Osteocyte (in vitro differentiated cells): ENCODE measurements at places on chromosomes 5 and 9.

- DNase-seq, result no peak
- no peaks in the 10 kb centered on the region for H3K27me3 ChIP-seq
- no peak overlapping the region for H3K27ac ChIP-seq
- H3K4me3 ChIP-seq, result no peak overlapping the region
Observed at GRCh38 chr5:111719773-111720172, 37.2 kb downstream of the NREP start.

- DNase-seq, result no peak
- peaks cover 2% of the 10 kb centered on the region for H3K36me3 ChIP-seq
- H3K27me3 ChIP-seq, result no peaks in the 10 kb centered on the region
Observed at GRCh38 chr9:19186232-19186631, 44.3 kb upstream of the DENND4C start.

DNA sequence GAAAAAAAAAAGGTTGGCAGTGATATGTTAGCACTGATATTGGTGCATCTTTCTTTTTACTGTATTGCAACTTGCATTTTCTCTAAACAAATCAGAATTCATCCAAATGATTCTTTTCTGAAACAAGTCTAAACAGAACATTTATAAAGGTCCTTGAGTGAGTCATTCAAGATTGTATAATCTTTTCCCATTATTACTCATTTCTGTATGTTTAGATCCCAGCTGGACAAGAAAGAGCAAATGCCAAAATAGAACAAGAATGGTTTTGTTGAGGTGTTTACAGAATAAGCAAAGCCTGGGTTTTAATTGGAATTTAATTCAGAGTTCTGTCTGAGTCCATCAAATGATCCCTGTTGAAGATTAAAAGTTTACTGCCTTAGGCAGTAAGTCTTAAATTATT is 112.3 kb downstream of the VCAN start:
- peaks cover 7% of the 10 kb centered on the region for H3K36me3 ChIP-seq
- H3K27ac ChIP-seq, result no peak overlapping the region
- peaks cover 23% of the 10 kb centered on the region for H3K4me1 ChIP-seq
- no peak for DNase-seq
- H3K27me3 ChIP-seq, result no peaks in the 10 kb centered on the region
- H3K4me3 ChIP-seq, result no peak overlapping the region

GRCh38 chr9:129383019-129383560 is 205.0 kb upstream of the IER5L start:
- no peak overlapping the region for H3K27ac ChIP-seq
- H3K4me3 ChIP-seq, result no peak overlapping the region
- no peak for DNase-seq
- H3K36me3 ChIP-seq, result no peaks in the 10 kb centered on the region

DNA sequence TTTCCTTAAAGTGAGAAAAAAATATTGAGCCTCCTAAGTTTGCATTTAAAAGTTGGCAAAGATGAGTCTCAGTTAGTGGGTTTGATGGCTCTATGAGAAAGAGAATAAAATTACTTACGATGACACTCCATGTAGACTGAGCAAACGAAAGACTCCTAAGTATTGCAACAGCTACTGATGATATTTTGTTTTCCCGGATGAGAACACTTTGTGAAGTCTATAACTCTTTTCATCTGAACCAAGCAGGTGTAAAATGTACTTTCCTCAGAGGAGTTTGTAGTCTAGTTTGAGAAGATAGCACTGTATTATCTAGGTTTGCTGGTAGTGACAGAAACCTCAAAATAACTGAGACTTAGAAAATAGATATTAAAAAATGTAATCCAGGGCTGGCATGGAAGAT is 1.7 kb upstream of the ITK start:
- no peaks in the 10 kb centered on the region for H3K4me1 ChIP-seq
- DNase-seq, result no peak
- no peak overlapping the region for H3K27ac ChIP-seq
- peaks cover 50% of the 10 kb centered on the region for H3K27me3 ChIP-seq
- no peak overlapping the region for H3K4me3 ChIP-seq
- no peaks in the 10 kb centered on the region for H3K36me3 ChIP-seq

DNA sequence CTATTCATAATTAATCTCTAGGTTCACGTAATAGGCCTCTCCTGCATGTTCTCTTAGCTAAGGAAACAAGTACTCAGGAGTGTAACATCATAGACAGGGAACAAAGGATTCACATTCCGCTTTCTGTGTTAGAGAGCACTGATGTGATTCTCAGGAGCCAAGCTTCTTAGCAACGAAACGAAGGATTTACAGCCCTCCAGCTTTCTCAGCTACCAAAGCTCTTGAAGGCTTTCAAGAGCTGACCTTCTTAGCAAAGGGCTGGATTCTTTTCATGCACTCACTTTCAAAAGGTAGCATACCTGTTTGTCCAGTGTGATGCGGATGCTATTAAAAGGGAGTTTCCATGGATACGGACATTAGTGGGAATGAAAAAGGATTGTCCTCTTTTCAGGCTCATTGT is 107.4 kb downstream of the TUSC1 start:
- H3K4me1 ChIP-seq, result no peaks in the 10 kb centered on the region
- no peak overlapping the region for H3K4me3 ChIP-seq
- H3K27ac ChIP-seq, result no peak overlapping the region
- peaks cover 4% of the 10 kb centered on the region for H3K27me3 ChIP-seq
- no peaks in the 10 kb centered on the region for H3K36me3 ChIP-seq

DNA sequence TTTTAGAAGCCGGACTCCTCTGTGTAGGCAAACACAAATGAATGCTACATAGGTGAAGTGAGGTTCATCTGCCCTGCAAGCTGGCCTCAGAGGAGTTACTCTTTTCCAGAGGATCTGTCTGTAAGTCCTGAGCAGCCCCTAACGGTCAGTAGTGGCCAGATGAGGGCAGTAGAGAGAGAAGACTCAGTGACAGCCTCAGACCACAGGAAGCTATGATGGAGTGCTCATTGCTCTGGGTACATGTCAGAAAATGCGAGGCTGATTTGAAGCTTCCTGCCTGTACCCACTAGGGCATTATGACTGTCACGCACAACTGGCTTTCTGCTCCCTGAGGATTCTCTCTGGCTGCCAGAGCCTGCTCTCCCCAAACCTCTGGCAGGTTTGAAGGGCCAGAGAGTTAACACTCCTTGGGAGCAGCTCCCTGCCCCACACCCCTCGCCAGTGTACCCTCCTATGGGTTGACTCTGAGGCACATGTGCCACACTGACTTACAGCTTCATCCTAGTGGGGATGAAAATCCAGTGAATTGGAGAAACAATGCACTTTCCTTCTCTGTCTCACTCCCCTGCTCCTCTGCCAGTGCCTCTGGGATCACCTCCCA is 141.5 kb downstream of the GABRG2 start:
- no peak overlapping the region for H3K27ac ChIP-seq
- no peaks in the 10 kb centered on the region for H3K27me3 ChIP-seq
- no peak for DNase-seq
- no peaks in the 10 kb centered on the region for H3K4me1 ChIP-seq

- H3K4me3 ChIP-seq, result peak overlapping the region; percentile 97
- H3K4me1 ChIP-seq, result peaks cover 26% of the 10 kb centered on the region
- H3K27ac ChIP-seq, result no peak overlapping the region
- H3K27me3 ChIP-seq, result no peaks in the 10 kb centered on the region
Observed at GRCh38 chr9:128372784-128373183, 1.6 kb downstream of the URM1 start.

DNA sequence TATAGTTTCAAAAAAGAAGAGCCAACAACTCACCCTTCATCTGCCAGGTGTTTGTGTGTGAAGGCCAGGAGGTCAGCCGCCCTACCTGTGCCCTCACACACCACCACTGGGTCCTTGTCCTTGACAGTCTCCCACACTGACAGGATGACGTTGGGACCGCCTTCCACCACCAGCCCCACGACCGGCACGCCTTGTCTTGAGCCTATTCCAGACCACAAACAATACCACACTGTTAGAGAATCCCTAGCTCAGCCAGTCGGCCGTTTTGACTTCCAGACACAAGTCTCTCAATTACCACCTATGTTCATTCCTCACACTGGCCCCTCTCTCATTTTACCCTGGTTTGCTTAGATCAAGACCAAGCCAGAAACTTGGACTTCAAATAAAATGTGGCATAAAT is 66.1 kb downstream of the TRPM6 start:
- H3K36me3 ChIP-seq, result no peaks in the 10 kb centered on the region
- no peak for DNase-seq
- H3K4me1 ChIP-seq, result no peaks in the 10 kb centered on the region
- no peak overlapping the region for H3K27ac ChIP-seq
- no peak overlapping the region for H3K4me3 ChIP-seq
- H3K27me3 ChIP-seq, result peaks cover 5% of the 10 kb centered on the region

GRCh38 chr5:54754420-54754819 is 231.0 kb downstream of the ESM1 start:
- H3K27me3 ChIP-seq, result no peaks in the 10 kb centered on the region
- no peaks in the 10 kb centered on the region for H3K36me3 ChIP-seq
- no peak for DNase-seq
- H3K27ac ChIP-seq, result no peak overlapping the region
- H3K4me3 ChIP-seq, result no peak overlapping the region
- peaks cover 19% of the 10 kb centered on the region for H3K4me1 ChIP-seq

GRCh38 chr9:130599625-130600024 is 20.2 kb downstream of the FUBP3 start:
- H3K36me3 ChIP-seq, result peaks cover 37% of the 10 kb centered on the region
- no peak overlapping the region for H3K4me3 ChIP-seq
- no peaks in the 10 kb centered on the region for H3K27me3 ChIP-seq
- peaks cover 11% of the 10 kb centered on the region for H3K4me1 ChIP-seq
- DNase-seq, result no peak

GRCh38 chr9:105500108-105500766 is 52.4 kb downstream of the FSD1L start:
- H3K27ac ChIP-seq, result no peak overlapping the region
- peaks cover 25% of the 10 kb centered on the region for H3K4me1 ChIP-seq
- no peaks in the 10 kb centered on the region for H3K27me3 ChIP-seq
- no peak overlapping the region for H3K4me3 ChIP-seq

- H3K36me3 ChIP-seq, result no peaks in the 10 kb centered on the region
- peak overlapping the region; percentile 97 for H3K27ac ChIP-seq
- no peaks in the 10 kb centered on the region for H3K27me3 ChIP-seq
- peaks cover 29% of the 10 kb centered on the region for H3K4me1 ChIP-seq
Observed at GRCh38 chr9:127021664-127022363, 100.6 kb downstream of the ANGPTL2 start.

DNA sequence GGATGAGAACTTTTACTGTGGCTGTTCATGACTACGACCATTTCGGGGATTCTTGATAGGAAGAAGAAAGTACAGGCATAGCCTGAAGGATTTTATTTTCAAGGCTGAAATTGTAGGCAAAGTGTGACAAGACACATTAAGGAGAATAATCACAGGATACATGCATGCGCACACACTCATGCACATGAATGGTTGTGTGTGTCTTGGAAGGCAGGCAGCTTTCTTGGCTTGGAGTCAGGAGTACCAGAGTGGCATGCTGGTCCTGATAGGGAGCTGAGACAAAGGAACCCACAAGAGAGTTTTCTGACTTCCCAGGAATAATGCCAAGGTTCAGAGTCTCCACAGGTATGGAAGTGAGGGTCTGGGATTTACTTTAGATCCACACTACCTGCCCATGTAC is 22.2 kb downstream of the PLK2 start:
- H3K27ac ChIP-seq, result no peak overlapping the region
- peaks cover 6% of the 10 kb centered on the region for H3K4me1 ChIP-seq
- DNase-seq, result no peak
- H3K4me3 ChIP-seq, result no peak overlapping the region
- H3K36me3 ChIP-seq, result no peaks in the 10 kb centered on the region
- H3K27me3 ChIP-seq, result no peaks in the 10 kb centered on the region

- peak overlapping the region; percentile 94 for H3K27ac ChIP-seq
- H3K27me3 ChIP-seq, result no peaks in the 10 kb centered on the region
- H3K4me3 ChIP-seq, result peak overlapping the region; percentile 96
- peaks cover 48% of the 10 kb centered on the region for H3K4me1 ChIP-seq
Observed at GRCh38 chr5:138033386-138033808, 518 bp upstream of the FAM13B start.

GRCh38 chr9:750249-750967 is 91.1 kb upstream of the DMRT1 start:
- H3K27ac ChIP-seq, result peak overlapping the region; percentile 94
- DNase-seq, result no peak
- H3K36me3 ChIP-seq, result no peaks in the 10 kb centered on the region
- peaks cover 33% of the 10 kb centered on the region for H3K4me1 ChIP-seq
- H3K4me3 ChIP-seq, result no peak overlapping the region

GRCh38 chr5:123514615-123515355 is 2.8 kb downstream of the CSNK1G3 start:
- no peak for DNase-seq
- H3K4me1 ChIP-seq, result peaks cover 34% of the 10 kb centered on the region
- H3K27me3 ChIP-seq, result no peaks in the 10 kb centered on the region
- no peaks in the 10 kb centered on the region for H3K36me3 ChIP-seq
- peak overlapping the region; percentile 7 for H3K4me3 ChIP-seq
- peak overlapping the region; percentile 17 for H3K27ac ChIP-seq

GRCh38 chr5:958701-959571 is 49.7 kb upstream of the NKD2 start:
- peaks cover 44% of the 10 kb centered on the region for H3K27me3 ChIP-seq
- peak; percentile 83 for DNase-seq
- H3K4me1 ChIP-seq, result peaks cover 33% of the 10 kb centered on the region
- no peaks in the 10 kb centered on the region for H3K36me3 ChIP-seq
- no peak overlapping the region for H3K4me3 ChIP-seq

DNA sequence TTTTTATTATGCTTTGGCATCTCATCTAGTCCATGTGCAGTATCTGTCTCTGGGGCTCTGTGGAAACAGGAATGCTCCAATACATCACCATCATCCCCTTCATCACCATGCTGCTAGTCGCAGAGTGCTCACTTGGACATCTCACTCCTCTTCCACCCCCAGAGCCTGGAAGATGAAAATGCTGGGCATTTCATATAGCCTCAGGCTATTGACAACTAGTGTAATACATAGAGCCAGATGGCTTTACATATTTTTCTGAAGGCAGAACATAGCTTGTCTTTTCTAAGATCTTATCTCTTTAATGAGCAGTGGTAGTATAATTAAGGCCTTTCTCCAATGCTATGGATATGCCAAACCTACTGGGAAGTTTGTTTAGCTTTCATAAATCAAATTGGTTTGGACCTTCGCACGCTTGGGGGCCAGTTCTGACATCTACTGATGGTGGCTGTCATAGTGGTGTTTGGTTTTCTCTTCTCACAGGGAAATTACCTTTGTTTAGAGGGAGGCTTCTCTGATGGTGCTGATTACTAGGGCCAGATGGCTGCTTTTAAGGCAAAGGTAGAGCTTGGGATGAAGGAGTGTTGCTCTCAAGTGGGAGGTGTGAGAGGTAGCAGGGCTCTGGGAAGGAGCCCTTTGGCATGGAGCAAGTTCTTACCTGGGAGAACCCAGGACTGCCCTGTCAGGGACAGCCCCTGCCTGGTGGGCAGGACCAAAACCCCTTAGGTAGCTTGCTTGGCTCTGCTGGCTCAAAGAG is 63.1 kb upstream of the CXCL14 start:
- no peak overlapping the region for H3K27ac ChIP-seq
- no peaks in the 10 kb centered on the region for H3K4me1 ChIP-seq
- no peak overlapping the region for H3K4me3 ChIP-seq
